Activated T-helper 2 cell treated with anti-CD3 and anti-CD28 coated beads, Interferon-gamma antibody, Interleukin-2, Interleukin-4, amounts not matched to agents 10 μg/mL and 5 μg/mL and 100 μg/mL, durations not matched to agents 14 hours and 24 hours and 36 hours (primary cell): ENCODE measurements at places on chromosomes 16 and 17.
A peak's percentile ranks its signal among the peaks of the same experiment; 100 is the strongest.

GRCh38 chr16:88619859-88620815 lies 18.2 kb upstream of the IL17C start:
- peak; percentile 31 for DNase-seq

DNA sequence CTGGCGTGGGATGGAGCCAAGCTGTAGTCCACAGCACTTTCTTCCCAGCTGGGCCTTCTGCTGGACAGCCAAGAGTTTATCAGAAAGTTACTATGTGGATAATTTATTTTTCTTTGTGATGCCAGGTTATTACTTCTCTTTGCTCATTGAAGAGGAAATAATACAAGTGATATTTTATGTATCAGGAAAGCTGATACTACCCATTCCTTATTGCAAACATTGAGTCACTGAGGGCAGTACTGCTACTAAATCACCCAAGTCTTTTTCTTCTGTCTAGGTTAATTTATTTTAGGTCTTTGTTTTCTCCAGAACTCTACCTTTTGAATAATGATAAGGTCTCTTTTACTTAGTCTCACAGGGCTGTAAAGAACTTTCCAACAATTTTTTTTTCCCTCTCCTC lies 8.3 kb downstream of the NUP93 start:
- DNase-seq = no peak

DNA sequence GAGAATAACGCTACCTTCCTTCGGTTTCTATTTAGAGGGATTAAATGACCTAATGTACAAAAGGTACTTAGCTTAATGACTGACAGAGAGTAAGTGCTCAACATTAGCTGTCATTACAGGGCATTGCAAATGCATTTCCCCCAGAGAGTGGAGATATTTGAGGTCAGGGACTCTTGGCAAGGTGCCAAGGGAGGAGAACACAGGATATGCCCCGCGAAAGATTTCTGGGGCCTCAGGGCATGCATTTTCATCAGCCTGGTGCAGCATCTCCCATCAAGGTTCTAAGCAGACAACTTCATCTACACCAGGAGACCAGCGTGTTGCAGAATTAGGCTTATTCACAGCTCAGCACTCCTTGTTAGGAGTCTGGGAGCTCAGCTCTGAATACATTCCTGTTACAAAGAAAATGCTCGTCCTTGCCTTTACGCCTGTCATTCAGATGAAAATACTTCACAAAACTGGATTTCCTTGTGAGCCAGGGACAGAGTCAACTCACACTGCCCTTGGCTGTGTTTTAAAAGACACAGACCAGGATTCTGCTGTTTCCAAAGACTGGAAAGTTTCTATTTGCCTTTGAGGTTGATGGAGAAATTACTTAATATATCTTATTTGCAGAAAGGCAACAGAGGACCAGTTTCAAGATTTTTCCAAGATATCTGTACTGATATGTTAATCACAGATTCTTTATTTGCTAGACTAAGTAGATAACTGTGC lies 108.2 kb downstream of the VAT1L start:
- DNase-seq = no peak

- DNase-seq = no peak
Observed at GRCh38 chr16:30395992-30396585, 869 bp downstream of the ZNF48 start.

DNA sequence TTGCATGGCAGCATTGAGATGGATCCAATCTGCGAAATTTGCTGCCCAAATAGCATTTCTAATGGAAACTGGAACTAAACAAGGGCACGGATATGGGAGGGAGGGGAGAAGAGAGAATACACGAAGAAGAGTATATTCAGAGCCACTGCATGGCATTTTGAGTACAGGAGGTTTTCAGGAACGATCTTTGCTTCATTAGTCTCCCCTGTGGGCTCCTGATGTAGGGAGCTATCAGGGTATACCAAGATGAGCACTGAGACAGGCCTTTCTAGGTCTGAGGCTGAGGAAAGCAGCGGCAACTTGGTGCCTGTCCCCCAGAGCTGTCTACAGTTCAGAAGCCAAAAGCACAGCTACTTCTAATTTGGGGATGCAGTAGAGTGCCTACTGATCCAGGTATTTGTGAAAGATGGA lies 257.7 kb upstream of the PMFBP1 start:
- DNase-seq = no peak
